ENCODE measurements at places on chromosomes 5 and 9. TPM values are rescaled to one million over a fixed set of nuclear protein-coding genes. Genes with fewer than 3 reads are reported as not detected.

Gene SPINK4
- not detected for total RNA-seq

Gene COX7C
- total RNA-seq: 278 TPM

Gene NME5
- total RNA-seq: 2.1 TPM

Gene OBP2B
- total RNA-seq: not detected

Gene ZDHHC11
- 0.94 TPM for total RNA-seq

Gene FUBP3
- 40.6 TPM for total RNA-seq

Gene ICE1
- total RNA-seq: 9.1 TPM

Gene NEUROG1
- total RNA-seq: not detected

Gene PDE6A
- total RNA-seq: not detected

Gene FOXD4
- 0.23 TPM for total RNA-seq

Gene SHROOM1
- total RNA-seq: 1.1 TPM

Gene ZBTB34
- total RNA-seq: 4.4 TPM

Gene SLC22A4
- 1.5 TPM for total RNA-seq

Gene IFNB1
- total RNA-seq: not detected

Gene TNIP1
- total RNA-seq: 66.5 TPM

Gene CCDC183
- 2.2 TPM for total RNA-seq

Gene TMEFF1
- 5.0 TPM for total RNA-seq

Gene MYO10
- 73.8 TPM for total RNA-seq

Gene NR5A1
- total RNA-seq: not detected

Gene LIFR
- 18.2 TPM for total RNA-seq

Gene CD74
- total RNA-seq: 0.15 TPM

Gene SPINK6
- total RNA-seq: not detected

Gene MSX2
- total RNA-seq: 0.08 TPM

Gene DCTN3
- total RNA-seq: 161 TPM

Gene DPP7
- 93.0 TPM for total RNA-seq

Gene TAF7
- 69.5 TPM for total RNA-seq

Gene LEAP2
- total RNA-seq: 0.08 TPM

Gene FST
- total RNA-seq: 38.1 TPM

Gene WNK2
- total RNA-seq: under 0.01 TPM

Gene RNF180
- 7.4 TPM for total RNA-seq

Data from smooth muscle cell of the coronary artery (primary cell).